ENCODE measurements at places on chromosomes 11 and 22. TPM values are rescaled to one million over a fixed set of nuclear protein-coding genes. Genes with fewer than 3 reads are reported as not detected.

Gene CRYBA4
- total RNA-seq: not detected

DNA sequence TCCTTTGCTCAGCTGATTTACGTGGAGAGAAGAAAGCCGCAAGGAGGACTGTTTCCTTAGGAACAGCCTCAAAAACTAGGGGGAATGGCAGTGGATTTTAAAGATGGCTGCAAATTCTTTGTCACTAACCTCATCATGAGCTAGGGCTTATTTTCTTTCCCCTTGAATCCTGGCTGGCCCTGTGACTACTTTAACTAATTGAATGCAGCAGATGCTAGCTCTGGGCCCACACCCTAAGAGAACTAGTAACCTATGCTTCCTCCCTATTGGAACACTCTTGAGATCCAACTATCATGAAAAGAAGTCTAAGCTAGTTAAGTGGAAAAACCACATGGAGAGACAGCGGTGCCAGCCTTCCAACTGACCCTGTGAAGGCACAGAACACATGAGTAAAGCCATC, 421.3 kb upstream of the NARS2 start:
- no peak overlapping the region for H3K27ac ChIP-seq
- no peak overlapping the region for H3K4me3 ChIP-seq
- peaks cover 13% of the 10 kb centered on the region for H3K27me3 ChIP-seq
- H3K36me3 ChIP-seq: no peaks in the 10 kb centered on the region
- H3K4me1 ChIP-seq: no peaks in the 10 kb centered on the region

Gene OR52H1
- total RNA-seq: not detected

DNA sequence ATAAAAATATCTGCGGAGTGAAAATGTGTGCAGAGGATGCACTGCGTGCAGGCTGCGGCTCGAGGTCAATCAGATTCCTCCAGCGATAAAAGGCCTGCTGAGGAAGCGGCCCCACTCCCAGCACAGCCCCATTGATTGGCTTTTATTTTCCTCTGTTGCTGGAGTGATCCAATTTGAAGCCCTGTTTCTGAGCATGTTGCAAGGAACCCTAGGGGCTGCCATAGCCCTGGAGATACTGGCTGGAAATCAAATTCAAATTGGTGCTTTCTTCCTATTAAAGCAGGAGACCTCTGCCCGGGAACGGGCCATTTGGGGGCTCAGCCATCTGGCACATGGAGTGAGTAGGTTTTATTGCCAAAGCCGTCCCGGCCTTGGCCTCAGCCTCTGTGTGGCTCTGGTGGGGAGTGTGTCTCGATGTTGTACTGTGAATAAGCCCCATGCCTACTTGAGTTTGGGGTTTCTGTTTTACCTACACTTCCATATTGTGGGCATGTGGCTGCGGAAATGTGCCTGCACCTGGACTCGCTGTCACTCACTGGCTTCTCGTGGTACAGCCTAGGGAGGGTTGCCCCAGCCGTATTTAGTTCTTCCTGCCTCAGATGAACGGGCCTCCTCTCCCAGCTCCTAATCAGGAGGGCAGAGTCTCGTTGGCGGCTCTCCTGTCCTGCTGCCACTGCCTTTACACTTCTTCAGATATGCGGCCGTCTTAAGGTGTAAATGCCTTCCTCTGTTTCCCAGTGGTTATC, 25.6 kb downstream of the PARVB start:
- H3K27me3 ChIP-seq: peaks cover 2% of the 10 kb centered on the region
- H3K27ac ChIP-seq: no peak overlapping the region
- H3K4me3 ChIP-seq: no peak overlapping the region
- peaks cover 7% of the 10 kb centered on the region for H3K4me1 ChIP-seq

DNA sequence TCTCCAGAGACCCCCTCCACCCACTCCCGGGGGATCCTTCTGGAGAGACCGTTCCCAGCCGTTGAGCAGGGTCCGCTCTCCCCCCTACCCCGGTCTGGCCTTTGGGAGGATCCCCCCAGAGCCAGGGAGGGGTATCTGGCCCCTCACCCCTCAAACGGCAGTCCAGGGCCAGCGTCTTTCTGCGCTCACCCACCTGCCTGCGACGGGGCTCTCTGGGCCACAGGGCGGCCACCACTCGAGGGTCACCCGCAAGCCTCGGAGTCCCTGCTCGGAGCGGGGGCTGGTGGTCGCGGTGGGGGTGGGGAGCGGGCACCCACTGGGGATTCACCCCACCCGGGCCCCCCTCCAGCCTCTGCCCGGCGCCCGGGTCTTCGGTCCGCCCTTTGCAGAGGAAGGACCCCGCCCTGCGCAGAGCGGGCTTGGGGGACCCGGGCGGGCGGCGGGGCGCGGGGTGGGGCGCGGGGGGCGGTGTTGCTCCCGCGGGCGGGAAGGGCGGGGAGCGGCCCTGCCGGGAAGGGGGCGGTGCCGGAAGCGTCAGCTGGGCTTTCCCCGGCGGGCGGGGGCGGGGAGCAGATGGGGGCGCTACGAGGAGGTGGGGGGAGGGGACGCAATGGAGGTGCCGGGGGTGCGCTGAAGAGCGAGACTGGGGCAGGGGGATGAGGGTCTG, 16.6 kb downstream of the CRELD2 start:
- peak overlapping the region; percentile 41 for H3K4me3 ChIP-seq
- H3K36me3 ChIP-seq: no peaks in the 10 kb centered on the region
- peaks cover 3% of the 10 kb centered on the region for H3K4me1 ChIP-seq
- peak; percentile 55 for DNase-seq

GRCh38 chr22:44618400-44618799, 83.6 kb upstream of the PRR5 start:
- no peak overlapping the region for H3K4me3 ChIP-seq
- no peaks in the 10 kb centered on the region for H3K27me3 ChIP-seq
- H3K27ac ChIP-seq: no peak overlapping the region
- peaks cover 8% of the 10 kb centered on the region for H3K36me3 ChIP-seq

Gene XBP1
- 56.0 TPM for total RNA-seq

DNA sequence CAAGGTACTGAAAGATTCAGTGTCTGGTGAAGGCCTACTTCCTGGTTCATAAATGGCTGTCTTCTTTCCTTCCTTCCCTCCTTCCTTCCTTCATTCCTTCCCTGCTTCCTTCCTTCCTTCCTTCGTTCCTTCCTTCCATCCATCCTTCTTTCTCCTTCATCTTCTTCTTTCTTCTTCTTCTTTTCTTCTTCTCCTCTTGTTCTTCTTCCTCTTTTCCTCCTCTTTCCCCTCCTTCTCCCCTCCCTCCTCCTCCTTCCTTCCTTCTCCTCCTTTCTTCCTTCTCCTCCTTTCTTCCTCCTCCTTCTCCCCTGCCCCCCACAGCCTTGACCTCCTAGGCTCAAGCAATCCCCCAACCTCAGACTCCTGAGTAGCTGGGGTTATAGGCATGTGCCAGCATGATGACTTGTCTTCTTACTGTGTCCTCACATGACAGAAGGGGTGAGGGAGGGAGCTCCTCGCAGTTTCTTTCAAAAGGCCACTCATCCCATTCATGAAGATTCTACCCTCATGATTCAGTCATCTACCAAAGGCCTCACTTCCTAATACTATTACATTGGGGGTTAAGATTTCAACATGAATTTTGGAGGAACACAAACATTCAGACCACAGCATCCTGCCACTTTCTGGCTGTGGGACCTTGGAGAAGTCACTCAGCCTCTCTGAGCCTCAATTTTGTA, 22.6 kb upstream of the CCDC134 start:
- H3K36me3 ChIP-seq: no peaks in the 10 kb centered on the region
- peak overlapping the region; percentile 48 for H3K27ac ChIP-seq
- H3K4me3 ChIP-seq: no peak overlapping the region
- H3K27me3 ChIP-seq: no peaks in the 10 kb centered on the region
- no peak for DNase-seq
- peaks cover 43% of the 10 kb centered on the region for H3K4me1 ChIP-seq

- H3K36me3 ChIP-seq: peaks cover 5% of the 10 kb centered on the region
- no peak overlapping the region for H3K4me3 ChIP-seq
- peaks cover 3% of the 10 kb centered on the region for H3K4me1 ChIP-seq
- DNase-seq: no peak
These were observed 16.9 kb upstream of the TMEM135 start for GRCh38 chr11:87020764-87021365.

GRCh38 chr22:46432164-46433068, 96.9 kb downstream of the TRMU start:
- H3K36me3 ChIP-seq: no peaks in the 10 kb centered on the region
- peak overlapping the region; percentile 93 for H3K4me3 ChIP-seq
- peak; percentile 68 for DNase-seq
- no peaks in the 10 kb centered on the region for H3K27me3 ChIP-seq
- peak overlapping the region; percentile 94 for H3K27ac ChIP-seq
- H3K4me1 ChIP-seq: peaks cover 4% of the 10 kb centered on the region

DNA sequence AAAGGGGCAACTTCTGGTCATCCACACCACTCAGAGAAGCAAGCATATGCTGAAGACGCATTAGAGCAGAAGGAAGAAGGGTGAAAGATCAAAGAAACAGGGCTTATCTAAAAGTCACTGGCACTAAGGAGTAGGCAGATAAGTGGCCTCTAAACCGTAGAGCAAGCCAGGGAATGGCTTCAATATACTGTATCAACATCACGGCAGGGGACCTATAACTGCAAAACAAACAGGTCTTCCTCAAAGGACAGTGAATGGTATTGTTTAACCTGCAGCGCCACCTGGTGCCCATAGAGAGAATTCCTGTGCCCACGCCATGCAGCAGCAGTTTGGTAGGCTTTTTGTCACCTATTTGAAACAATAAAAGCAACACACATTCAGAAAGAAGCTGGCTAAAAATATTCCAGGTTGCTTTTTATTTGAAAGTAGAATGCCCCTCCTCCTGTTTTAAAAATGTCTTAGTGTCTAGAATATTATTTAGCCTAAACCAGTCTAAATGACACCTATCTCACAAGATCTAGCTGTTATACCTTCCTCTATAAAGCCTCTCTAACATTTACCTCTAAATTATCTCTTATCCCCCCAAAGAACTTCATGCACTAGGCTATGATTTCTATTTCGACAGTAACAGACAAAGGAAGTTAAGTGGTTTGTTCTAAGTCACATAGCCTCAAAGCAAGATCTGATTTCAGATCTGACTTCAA, 21.8 kb downstream of the SNX19 start:
- H3K4me3 ChIP-seq: no peak overlapping the region
- peaks cover 1% of the 10 kb centered on the region for H3K4me1 ChIP-seq
- peak; percentile 36 for DNase-seq
- no peak overlapping the region for H3K27ac ChIP-seq
- H3K36me3 ChIP-seq: peaks cover 24% of the 10 kb centered on the region
- H3K27me3 ChIP-seq: no peaks in the 10 kb centered on the region

Gene ART1
- total RNA-seq: not detected

Gene TENM4
- total RNA-seq: not detected

DNA sequence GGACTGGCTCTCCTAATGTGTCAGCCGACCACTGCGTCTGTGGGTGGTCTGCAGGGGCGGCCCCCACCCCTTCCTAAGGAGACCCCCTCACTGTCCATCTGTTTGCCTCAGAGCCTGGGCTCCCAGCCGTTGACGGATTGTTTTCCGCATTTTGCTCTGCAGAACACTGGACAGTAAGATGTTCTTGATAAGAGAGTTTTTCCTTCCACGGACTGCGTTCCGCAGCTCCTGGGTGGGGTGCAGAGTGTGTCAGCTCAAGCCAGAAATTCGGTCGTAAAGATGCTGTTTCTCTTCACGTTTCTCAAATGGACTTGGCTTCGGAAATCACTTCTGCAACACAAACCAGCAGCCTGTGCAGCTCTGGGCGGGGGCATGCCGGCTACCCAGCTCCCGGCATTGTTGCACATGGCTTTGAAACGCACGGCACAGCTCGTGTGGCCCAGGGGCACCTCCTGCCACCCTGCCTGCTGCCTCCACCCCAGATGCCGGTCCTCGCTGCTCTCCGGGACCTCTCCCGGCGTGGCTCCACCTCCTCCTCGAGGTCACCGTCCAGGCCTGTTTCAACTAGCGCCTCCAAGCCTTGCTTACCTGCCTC, 2.9 kb upstream of the MRGPRG start:
- H3K27ac ChIP-seq: no peak overlapping the region
- no peak overlapping the region for H3K4me3 ChIP-seq
- no peak for DNase-seq
- H3K4me1 ChIP-seq: peaks cover 18% of the 10 kb centered on the region
- peaks cover 39% of the 10 kb centered on the region for H3K27me3 ChIP-seq
- no peaks in the 10 kb centered on the region for H3K36me3 ChIP-seq

DNA sequence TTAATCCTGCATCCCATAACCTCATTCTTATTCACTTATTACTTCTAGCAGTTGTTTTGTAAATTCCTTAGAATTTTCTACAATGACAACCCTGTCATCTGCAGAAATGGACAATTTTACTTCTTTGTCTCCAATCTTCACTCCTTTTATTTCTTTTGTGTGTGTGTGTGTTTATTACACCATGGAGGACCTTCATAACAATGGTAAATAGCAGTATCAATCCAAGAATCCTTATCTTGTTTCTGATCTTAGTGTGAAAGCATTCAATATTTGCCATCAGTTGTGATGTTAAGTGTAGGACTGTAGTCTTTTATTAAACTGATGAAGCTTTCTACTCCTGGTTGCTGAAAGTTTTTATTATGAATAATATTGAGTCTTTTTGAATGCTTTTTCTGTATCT, 109.1 kb downstream of the MPPED2 start:
- H3K4me3 ChIP-seq: no peak overlapping the region
- H3K36me3 ChIP-seq: no peaks in the 10 kb centered on the region
- no peaks in the 10 kb centered on the region for H3K27me3 ChIP-seq
- DNase-seq: no peak
- H3K4me1 ChIP-seq: no peaks in the 10 kb centered on the region

Gene OR2AG1
- total RNA-seq: not detected

Gene FAT3
- not detected for total RNA-seq

- H3K4me3 ChIP-seq: no peak overlapping the region
- H3K27me3 ChIP-seq: no peaks in the 10 kb centered on the region
- no peaks in the 10 kb centered on the region for H3K36me3 ChIP-seq
- DNase-seq: no peak
- no peak overlapping the region for H3K27ac ChIP-seq
These were observed 50.7 kb downstream of the RRAS2 start for GRCh38 chr11:14308114-14308896.

GRCh38 chr11:2213384-2213842, 41.8 kb upstream of the TH start:
- H3K4me1 ChIP-seq: peaks cover 19% of the 10 kb centered on the region
- no peak for DNase-seq

Gene C1QTNF5
- total RNA-seq: not detected

Gene ANGPTL5
- total RNA-seq: not detected

Gene GRAP2
- 202 TPM for total RNA-seq

DNA sequence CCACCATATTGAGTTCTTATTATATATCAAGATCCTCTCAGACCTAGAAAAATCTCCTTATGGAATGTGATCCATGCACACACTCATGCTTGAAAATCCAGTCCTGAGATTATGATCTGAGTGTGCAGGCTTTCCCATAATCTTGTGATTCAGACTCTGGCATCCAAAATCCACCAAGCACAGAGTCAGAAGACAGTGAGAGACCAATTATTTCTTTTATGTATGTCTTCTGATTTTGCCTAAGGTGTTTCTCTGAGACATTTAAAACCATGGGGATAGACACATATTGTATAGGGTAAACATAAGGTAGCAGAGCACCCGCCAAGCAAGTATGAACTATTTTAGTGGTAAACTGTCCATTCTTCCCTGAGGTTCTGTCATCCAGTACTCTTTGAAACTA, 52.0 kb upstream of the MMP13 start:
- H3K27me3 ChIP-seq: peaks cover 24% of the 10 kb centered on the region
- H3K4me3 ChIP-seq: no peak overlapping the region
- H3K27ac ChIP-seq: no peak overlapping the region
